ENCODE measurements at places on chromosomes 11 and 22. TPM values are rescaled to one million over a fixed set of nuclear protein-coding genes. Genes with fewer than 3 reads are reported as not detected.

TIMP3 gene
- total RNA-seq: 18.2 TPM

MCHR1 gene
- 1.2 TPM for total RNA-seq

OVOL1 gene
- under 0.01 TPM for total RNA-seq

SYCE3 gene
- total RNA-seq: not detected

PANX1 gene
- total RNA-seq: 149 TPM

CRYBB2 gene
- total RNA-seq: 0.25 TPM

SNX19 gene
- total RNA-seq: 44.3 TPM

CRYAB gene
- 7.4 TPM for total RNA-seq

PHOX2A gene
- total RNA-seq: not detected
